ENCODE measurements at places on chromosomes 1 and 21. TPM values are rescaled to one million over a fixed set of nuclear protein-coding genes. Genes with fewer than 3 reads are reported as not detected.

CAPN9 gene
- total RNA-seq = not detected

PIGC gene
- 40.7 TPM for total RNA-seq

OR2L8 gene
- total RNA-seq = not detected

SH3D21 gene
- 2.6 TPM for total RNA-seq

KAZN gene
- 3.9 TPM for total RNA-seq

OR2L5 gene
- total RNA-seq = not detected

KCND3 gene
- not detected for total RNA-seq

PSRC1 gene
- 26.6 TPM for total RNA-seq

DDR2 gene
- total RNA-seq = 0.35 TPM

LMOD1 gene
- total RNA-seq = not detected

SPRR1B gene
- total RNA-seq = not detected

FCRL2 gene
- total RNA-seq = not detected

STYXL2 gene
- not detected for total RNA-seq

UFC1 gene
- 88.4 TPM for total RNA-seq

RIPPLY3 gene
- total RNA-seq = 0.64 TPM

OR14I1 gene
- not detected for total RNA-seq

RCAN3 gene
- total RNA-seq = 13.8 TPM

SLAMF6 gene
- not detected for total RNA-seq

ALDH4A1 gene
- total RNA-seq = 13.4 TPM

All from A549 treated with RU486 at 1 μM for 4 hours (cell line).